ENCODE measurements at places on chromosomes 4 and X. TPM values are rescaled to one million over a fixed set of nuclear protein-coding genes. Genes with fewer than 3 reads are reported as not detected.
A peak's percentile ranks its signal among the peaks of the same experiment; 100 is the strongest.

Gene SSX4
- not detected for total RNA-seq

Gene IL15
- 7.8 TPM for total RNA-seq

- DNase-seq: no peak
Observed at GRCh38 chrX:79375340-79375739, 8.2 kb upstream of the ITM2A start.

DNA sequence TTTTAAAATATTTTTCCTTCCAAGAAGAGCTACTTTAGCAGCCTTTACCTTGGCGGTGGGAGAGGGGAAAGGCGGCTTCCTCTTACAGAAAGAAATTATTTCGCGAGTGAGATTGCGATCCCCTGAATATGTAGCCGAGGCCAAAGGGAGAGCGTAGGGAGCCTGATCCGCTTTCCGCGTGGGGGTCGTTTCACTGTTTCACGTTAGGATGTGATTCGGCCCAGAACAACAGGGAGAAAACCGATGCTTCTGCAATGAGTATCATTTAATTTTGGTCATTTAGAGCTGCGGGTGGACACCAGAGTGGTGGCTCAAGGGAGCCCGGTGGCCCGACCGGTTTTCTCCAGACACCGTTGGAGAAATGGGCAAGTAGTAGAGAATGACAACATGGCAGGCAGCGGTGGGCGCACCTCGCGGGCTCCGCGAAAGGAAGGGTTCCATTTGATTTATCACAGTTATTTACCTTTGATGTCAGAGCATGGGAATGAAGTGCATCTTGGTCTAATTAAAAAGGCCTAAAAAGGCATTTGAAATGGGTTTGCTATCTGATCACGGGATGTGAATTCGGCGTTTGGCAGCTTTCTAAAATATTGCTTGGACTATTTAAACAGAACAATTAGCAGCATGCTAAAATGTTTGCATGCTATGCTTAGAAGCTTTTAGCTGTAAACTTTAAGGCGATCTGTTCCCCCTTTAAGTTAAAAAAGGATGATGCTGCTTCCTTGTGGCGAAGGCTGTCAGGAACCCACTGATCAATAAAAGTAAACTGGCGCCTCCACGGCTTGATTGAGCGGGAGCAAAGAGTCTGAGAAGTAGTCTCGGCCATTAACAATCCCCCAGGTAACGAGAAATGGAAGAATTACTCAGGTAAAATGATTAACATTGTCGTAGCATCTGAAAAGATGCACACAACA lies 2.0 kb upstream of the PCDH19 start:
- no peak for DNase-seq

DNA sequence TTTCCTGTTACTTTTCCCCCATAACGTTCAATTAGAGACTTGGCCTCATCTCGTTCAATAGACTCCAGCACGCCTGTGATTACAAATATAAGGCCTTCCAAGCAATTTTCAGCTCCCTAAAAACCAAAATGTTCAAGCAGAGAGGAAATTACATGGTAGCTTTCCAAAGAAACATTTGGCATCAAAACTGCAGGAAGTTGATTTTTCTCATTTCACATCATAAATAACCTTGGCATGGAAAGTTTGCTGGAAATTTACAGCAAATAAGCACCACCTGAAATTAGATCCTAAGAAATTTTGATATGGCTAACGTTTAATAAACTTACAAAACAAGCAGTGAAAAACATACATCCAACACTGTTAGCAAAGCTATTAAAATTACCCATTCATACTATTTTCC lies 53.3 kb downstream of the RFC1 start:
- no peak for DNase-seq

DNA sequence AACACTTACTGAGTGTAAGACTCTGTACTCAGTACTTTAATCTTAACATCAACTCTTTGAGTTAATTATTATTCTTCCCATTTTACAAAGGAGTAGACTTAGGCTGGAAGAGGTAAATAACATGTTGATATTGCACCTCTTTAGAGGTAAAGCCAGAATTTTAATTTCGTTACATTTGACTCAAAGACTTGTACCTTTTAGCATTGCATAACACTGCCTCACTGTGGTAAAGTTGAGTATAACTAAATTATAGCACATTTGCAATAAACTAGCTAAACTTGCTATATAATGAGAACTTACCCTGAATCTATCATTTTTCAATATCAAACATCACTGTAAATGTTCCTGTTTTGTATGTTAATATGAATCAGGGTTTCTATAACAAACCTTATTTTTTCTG lies 218.5 kb downstream of the PRR32 start:
- DNase-seq: no peak

DNA sequence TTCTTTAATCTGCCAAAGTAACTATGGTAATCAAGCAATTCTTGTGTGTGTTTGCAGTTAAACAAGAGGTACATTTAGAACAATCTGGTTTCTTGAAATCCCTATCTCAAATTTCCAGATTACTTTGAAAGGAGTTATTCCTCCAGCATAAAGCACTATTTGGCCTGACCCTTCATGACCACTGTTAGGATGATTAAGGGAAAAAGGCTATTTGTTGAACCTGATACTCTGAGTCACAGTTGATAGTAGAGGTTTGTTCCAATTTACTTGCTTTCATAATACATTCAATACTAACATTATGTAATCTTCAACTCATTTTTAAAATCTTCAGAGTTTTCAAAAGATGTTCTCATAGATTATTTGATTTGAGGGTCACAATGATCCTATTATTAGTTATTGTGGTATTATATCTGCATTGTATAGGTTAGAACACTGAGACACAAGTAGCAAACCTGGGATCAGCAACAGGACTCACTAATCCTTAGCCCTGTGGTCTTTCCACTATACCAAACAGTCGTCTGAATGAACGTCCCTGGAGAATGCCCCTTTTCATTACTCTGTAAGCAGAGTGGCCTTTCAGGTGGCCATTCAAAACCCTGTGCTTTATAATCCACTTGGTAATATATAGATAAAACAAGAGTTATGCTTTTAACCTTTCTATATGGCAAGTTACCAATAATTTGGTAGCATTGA lies 8.1 kb upstream of the NDST4 start:
- no peak for DNase-seq

- peak; percentile 69 for DNase-seq
Observed at GRCh38 chr4:111959222-111959621, 186.0 kb upstream of the FAM241A start.

Data from A172 (cell line).